Urinary bladder (tissue), 4 donors: ENCODE measurements at places on chromosomes 5 and 9.

DNA sequence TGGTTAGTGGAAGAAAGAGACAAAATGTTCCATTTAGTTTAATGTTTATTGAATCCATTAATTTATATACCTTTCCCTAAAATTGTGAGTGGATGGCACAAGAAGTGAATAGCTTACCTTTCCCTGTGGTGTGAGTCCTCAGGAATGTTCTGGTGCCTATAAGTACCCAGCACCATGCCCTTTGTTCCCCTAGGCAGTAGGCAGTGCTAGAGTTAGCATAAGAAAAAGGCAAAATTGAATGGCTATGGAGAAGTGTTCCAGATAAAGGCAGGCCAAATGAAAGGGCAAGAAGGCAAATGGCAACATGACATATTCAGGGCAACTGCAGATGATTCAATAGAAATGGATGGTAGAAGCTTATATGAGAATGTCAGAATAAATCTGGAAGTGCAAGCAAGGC, 370.8 kb upstream of the PTGER4 start:
- DNase-seq, result no peak

- no peak for DNase-seq
Observed at GRCh38 chr5:109506556-109506955, 96.8 kb upstream of the PJA2 start.

GRCh38 chr5:76062502-76063041, 20.6 kb upstream of the SV2C start:
- no peak for DNase-seq

DNA sequence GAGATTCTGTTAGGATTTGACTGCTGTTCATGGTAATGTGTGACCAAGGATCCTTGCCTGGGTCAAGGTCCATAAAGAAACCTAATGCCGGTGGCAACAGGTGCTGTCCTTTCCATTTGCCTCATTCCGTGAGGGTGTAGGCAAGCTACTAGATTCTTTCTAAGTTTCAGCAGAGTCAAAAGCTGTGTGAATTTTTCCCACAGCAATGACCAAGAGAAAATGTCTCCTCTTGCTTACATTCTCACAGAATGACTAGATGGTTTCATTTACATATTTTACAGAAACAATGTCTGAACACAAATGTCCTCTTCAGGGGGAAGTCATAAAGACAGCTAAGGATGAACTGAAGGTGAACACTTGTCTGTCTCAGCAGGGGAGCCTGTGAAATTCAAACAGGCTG, 75.3 kb upstream of the SV2C start:
- DNase-seq, result no peak

- DNase-seq, result no peak
Observed at GRCh38 chr5:82925061-82925411, 152.2 kb downstream of the TMEM167A start.
